Stimulated activated CD8-positive, alpha-beta memory T cell treated with anti-CD3 and anti-CD28 coated beads, Interleukin-4, amount 100 ng/mL, for 1 hour (primary cell): ENCODE measurements at places on chromosomes 5 and 9.

DNA sequence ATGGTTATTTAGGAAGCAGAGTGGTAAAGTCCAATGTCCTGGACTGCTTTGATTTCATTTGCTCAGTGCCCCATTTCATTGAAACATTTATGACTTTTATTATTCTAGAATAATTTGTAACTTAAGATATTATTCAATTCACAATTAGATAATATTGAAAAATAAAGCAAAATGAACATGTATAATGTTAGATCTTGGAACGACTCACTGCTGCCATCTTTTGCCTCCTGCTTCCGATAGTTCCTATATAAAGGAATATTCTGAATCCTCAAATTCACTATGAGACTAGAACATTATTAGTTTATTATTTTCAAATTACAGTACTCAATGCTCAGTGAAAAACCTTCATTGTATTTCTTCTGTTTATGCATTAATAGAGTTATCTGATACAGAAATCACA lies 2.3 kb upstream of the CTNND2 start:
- DNase-seq, result no peak

DNA sequence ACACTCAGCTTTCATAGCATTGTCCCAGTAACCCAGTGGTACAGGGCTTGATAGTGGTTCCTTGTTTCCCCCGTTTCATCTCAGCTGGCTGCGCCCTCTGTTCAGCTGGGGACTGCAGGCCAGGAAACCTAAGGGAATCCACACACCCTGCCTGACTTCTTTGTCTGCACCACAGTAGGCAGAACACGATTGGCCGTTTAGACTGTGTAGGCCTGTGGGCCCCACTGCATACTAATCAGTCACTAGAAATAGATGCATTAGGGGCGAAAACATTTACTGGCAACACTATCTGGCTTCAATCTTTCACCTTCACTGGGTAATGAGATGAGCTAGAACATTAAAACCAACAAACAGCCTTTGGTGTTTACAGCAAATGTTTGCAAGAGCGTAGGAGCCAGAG lies 512.7 kb upstream of the BRINP1 start:
- DNase-seq, result no peak

DNA sequence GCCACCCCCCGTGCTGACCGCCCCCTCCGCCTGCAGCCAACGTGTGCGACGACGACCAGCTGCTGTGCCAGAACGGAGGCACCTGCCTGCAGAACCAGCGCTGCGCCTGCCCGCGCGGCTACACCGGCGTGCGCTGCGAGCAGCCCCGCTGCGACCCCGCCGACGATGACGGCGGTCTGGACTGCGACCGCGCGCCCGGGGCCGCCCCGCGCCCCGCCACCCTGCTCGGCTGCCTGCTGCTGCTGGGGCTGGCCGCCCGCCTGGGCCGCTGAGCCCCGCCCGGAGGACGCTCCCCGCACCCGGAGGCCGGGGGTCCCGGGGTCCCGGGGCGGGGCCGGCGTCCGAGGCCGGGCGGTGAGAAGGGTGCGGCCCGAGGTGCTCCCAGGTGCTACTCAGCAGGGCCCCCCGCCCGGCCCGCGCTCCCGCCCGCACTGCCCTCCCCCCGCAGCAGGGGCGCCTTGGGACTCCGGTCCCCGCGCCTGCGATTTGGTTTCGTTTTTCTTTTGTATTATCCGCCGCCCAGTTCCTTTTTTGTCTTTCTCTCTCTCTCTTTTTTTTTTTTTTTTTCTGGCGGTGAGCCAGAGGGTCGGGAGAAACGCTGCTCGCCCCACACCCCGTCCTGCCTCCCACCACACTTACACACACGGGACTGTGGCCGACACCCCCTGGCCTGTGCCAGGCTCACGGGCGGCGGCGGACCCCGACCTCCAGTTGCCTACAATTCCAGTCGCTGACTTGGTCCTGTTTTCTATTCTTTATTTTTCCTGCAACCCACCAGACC lies 80.2 kb downstream of the NTNG2 start:
- DNase-seq, result no peak

DNA sequence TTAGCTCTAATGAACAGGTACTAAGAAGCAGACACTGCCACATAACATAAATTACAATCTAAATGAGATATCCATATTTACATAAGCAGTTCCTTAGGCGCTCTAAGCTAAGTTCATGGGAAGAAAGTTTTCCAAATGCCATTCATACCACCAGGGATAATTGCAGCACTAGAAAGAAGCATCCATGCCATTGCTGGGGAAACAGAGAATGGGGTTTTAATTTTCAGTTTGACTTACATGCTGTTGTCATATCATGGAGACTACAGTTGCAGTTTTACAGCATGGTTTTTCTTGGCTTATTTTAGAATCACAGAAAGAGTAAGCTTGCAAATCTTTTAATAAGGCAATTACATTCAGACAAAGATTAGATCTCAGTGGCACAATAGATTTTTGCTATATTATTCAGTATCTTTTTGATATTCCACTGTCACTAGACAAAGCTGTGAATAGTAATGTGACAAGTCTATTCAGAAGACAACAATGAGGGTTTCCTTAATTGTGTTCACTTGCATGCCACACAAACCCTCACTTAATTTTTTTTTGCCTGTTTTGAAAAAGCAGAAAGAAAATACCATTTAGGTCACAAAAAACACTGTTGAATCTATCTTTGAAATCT lies 108.4 kb upstream of the ELAVL2 start:
- no peak for DNase-seq
